Inflammatory macrophage treated with lipopolysaccharide for 1 hour (primary cell): ENCODE measurements at places on chromosomes 1 and 21.

DNA sequence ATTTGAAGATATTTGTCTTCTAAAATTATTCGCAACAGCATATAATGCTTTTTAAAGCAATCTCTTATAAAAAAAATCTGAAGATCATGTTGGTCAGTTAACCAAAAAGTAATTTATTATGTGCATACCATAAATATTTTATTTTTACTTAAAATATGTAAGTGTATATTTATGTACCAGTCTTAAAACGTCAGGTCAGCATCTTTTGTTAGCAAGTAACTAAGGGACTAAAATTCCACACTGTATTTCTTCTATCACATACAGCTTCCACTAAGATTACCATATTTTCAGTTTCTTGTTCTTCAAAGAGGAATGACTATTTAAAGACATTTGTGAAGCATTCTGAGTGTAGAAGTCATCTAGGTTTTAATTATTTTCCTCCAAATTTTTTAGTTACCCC, 19.6 kb downstream of the NEGR1 start:
- no peak for DNase-seq

GRCh38 chr1:43404353-43404752, 14.7 kb downstream of the SZT2 start:
- no peak for DNase-seq

GRCh38 chr1:231801042-231801585, 174.5 kb downstream of the DISC1 start:
- no peak for DNase-seq

- no peak for DNase-seq
Measured at GRCh38 chr1:172085317-172085716, 244.0 kb downstream of the DNM3 start.

- DNase-seq = no peak
Measured at GRCh38 chr1:24865168-24865567, 64.9 kb downstream of the RUNX3 start.

- peak; percentile 44 for DNase-seq
Measured at GRCh38 chr1:45686015-45686287, 382 bp downstream of the GPBP1L1 start.

DNA sequence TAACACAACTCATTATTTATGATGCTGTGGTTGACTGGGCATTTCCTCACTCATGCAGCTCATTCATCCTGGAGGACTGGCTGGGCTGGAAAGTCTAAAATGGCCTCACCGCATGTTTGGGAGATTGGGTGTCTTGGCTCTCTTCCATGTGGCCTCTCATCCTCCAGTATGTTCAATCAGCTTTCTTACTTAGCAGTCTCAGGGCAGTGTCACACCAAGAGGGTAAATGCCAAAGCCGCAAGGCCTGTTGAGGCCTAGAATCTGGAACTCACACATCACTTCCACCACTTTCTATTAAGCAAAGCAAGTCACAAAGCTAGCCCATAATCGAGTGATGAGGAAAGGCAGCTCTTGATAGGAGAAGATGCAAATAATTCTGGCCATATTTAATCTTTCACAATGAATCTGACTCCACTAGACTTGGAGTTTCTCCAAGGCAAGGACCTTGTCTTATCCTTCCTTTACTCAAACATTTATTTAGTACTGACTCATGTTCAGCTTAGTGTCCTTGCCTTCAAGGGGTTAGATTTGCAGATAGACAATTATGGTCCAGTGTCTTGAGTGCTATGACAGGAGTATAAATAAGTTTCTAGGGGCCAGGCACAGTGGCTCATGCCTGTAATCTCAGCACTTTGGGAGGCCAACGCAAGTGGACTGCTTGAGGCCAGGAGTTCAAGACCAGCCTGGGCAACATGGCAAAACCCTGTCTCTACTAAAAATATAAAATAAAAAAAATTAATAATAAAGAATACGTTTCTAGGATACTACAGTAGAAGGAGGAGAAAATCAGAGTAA, 45.1 kb downstream of the TMEM53 start:
- no peak for DNase-seq

GRCh38 chr1:161987872-161988271, 35.8 kb downstream of the OLFML2B start:
- no peak for DNase-seq

DNA sequence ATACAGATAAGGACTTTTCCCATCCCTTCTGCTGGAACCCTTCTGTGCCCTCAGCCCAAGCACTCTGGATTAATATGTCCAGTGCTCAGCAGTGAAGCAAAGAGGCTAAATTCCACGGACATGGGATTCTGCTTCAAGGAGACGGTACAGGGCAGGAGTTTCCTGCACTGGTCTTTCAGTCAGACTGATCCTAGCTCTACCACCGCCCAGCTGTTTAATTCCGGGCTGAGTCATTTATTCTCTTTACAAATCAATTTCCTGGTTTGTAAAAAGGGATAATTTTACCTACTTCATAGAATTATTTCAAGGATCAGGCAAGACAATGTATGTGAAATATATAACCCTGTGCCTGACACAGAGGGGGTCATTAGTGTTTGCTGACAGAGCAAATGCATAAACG, 41.6 kb upstream of the NRDC start:
- no peak for DNase-seq

DNA sequence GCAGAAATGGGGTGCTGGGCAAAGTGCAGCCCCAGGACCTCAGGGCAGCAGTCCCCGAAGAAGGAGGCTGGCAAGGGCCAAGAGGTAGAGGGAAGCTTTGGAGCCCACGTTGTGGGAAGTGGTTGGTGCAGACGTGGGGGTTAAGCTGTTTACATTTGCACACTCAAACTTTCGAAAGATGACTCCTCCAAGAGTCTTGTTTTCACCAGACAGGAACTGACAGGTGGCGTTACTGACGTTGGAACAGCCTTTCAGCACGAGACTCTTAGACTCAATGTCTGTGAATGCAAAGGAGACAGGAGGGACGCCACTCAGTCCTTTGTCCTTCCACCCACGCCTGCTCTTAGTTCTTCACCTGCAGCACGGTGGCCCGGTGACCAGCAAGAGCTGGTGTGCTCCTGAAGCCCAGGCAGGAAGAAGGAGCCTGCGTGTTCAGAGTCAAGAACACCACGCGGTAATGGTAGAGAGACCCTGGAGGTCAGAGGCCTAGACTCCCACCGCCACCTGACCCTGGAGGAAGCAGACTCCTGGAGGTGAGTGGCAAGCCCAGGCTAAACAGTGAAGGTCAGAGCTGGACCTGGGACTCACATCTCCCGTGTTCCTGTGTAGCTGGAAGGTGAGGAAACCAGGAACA, 15.9 kb downstream of the LYPD8 start:
- no peak for DNase-seq

DNA sequence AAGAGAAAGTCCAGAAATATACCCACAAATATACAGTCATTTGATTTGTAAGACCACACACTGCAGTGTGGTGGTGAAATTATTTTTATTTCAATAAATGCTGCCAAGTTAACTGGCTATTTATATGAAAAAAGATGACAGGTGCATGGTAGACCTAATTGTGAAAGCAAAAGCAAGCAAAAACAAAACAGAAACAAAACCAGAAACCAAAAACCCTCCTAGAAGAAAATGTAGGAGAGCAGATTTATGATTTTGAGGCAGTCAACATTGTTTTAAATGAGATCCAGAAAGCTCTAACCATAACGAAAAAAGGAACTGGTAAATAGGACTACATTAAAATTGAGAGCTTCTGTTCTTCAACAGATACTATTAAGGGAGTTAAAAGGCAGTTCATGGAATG, 303.6 kb downstream of the PRDM2 start:
- DNase-seq = no peak

DNA sequence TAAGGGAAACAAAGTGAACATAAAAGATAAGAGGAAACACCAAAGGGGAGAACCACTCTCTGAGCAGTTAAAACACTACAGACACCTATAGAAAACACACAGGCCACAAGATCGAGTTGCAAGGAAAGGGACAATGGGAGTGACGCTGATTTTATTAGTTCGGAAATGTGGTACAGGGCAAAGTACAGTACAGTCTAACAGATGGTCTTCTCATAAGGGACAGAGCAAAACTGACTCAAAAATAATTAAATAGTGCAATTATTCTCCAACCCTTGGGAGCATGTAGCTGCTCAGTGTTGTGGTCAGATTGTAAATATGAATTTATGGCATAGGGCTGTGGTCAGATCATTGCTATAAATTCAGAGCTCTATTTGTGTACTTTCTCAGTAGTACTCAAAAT, 352.0 kb downstream of the USH2A start:
- DNase-seq = no peak

DNA sequence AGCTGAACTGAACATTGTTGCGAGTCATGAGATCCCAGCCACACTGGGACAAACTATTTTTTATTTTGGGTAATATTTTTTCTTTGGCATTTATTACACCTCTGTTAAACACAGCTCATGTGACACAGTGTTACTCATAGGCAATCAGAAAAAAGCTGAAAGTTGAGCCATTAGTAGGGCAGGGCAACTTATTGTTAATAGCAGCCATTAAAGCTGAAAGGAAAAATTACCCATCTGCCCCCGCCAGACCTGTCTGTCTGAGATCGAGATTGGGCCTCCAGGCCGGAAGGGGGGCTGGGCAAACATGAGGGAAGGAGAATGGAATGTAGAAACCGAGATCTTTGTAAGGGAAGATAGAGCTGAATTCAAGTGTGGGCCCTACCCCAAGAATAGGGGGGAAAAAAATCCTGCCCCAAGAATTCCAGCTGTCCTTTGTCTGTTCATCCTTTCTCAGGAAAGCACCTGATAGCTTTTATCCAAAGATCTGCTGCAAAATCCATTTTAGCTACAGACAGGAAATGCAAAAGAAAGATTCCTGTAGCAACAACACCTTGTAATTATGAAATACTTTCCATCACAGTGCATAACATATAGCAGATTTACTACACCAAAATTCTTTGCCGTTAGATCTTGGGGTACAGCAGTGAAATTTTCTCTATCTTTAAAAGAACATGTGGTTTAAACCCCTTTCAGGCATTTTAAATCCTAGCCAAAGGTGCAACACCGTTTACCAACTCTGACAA, 212.8 kb downstream of the PBX1 start:
- no peak for DNase-seq

DNA sequence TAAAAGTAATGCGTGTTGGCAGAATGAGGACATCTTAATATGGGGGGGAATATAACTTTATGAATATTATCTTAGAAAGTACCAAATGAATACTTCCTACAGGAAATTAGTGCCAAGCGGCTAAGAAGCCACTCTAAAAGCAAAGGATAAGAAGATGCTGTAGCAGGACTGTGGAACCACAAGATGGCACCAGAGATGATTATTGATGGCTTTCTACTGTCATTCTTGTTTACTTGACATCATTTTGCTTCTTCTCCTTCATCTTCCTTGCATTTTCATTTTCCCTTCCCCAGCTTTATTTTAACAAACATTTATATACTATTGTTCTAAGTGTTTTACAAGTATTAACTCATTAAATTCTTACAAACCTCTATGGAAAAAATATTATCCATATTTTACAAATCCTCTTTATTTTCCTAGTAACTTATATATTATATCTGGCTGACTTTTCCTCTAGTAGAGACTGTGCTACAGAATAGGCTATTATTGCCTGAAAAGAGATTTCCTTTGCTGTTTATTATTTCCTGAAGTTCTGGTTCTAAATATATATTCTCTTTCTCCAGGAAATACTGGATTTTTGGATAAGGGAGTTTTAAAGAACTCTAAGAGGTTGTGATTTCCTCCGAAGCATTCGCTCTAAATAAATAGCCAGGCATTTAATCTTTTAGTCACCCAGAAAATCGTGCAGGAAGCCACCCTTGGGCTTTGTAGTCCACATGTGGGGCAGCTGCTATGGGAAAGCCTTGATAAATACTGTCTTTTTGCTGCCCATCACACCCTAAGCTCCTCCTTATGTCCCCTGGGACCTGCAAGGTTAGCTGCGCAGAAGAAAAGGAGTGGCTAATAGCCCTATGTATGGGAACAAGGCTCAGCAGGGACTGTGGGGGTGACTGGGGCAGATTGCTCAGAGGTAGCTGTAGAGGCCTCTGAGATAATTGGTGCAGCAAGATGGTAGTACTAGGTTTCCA, 69.8 kb downstream of the TPR start:
- DNase-seq = peak; percentile 8

DNA sequence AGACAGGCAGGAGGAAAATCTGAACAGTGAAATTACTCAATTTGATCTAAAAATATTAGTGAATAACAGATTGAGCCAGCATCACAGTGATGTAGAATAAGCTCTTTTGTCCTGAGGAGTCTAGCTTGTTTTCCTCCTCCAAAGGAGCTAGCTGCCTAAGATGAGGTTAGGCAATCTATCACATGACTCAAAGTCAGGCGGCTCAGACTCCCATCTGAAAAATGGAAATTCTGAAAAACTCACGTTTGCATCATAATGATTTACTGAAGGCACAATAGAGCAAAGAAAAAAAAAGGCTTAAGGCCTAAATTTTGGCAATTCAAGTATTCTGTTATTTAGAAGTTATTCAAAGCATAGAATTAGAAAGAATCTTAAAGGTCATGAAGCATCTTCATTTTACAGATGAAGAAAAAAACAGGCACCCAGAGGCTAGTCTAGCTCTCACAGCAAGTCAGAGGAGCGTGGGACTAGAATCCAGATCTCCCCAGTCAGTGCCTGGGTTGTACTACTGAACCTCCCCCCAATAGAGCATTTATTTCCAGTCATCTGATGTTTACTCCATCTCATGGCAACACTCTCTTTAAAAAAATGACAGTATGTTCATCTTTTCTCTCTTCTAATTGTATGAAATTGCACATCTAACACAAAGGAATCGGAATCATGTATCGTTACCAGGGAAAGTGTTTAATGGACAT, 62.5 kb upstream of the ATF3 start:
- peak; percentile 95 for DNase-seq

- no peak for DNase-seq
Measured at GRCh38 chr21:43902441-43902840, 37.4 kb downstream of the AGPAT3 start.

GRCh38 chr1:182046763-182047162, 14.7 kb downstream of the ZNF648 start:
- no peak for DNase-seq

DNA sequence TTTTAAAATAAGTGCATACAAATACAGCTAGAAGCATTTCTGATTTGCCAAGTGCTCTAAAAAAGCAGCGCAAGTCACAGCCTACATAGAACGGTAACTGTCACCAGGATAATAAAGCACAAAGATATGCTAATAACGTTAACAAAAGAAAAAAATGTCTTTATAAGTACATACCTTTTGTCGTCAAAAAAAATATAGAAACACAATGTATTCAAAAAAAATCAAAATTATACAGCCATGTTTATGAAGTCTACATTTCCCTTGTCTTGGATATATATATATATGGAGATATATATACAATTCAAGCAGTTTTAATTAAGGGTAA, 3.2 kb downstream of the IRF2BP2 start:
- DNase-seq = no peak

DNA sequence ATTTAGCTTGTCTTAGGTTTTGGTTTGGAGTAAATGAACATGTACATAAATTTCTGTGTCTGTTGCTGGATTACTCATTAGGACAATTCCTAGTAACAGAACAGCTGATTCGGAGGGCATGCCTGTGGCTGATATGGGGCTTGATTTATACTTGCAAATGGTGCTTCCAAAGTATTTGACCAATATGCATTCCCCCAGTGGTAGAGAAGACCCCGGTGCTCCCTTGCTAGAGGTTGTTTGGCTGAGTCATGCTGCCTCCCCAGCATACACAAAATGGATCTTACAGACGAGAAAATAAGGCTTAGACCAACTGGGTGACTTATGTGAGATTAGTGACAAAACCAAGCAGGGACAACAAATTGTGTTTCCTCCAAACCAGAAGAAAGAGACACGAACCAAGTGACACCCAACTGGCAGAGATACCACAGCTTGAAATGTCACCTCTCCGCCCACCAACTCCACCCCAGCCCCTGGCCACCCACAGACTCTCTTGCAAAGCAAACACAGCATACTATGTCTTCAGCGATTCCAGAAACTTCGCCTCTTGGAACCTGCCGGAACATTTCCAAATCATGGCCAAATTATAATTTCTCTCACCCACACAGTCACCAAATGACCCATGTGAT, 75.9 kb upstream of the ETS2 start:
- no peak for DNase-seq
